ENCODE measurements at places on chromosomes 5 and 9.

DNA sequence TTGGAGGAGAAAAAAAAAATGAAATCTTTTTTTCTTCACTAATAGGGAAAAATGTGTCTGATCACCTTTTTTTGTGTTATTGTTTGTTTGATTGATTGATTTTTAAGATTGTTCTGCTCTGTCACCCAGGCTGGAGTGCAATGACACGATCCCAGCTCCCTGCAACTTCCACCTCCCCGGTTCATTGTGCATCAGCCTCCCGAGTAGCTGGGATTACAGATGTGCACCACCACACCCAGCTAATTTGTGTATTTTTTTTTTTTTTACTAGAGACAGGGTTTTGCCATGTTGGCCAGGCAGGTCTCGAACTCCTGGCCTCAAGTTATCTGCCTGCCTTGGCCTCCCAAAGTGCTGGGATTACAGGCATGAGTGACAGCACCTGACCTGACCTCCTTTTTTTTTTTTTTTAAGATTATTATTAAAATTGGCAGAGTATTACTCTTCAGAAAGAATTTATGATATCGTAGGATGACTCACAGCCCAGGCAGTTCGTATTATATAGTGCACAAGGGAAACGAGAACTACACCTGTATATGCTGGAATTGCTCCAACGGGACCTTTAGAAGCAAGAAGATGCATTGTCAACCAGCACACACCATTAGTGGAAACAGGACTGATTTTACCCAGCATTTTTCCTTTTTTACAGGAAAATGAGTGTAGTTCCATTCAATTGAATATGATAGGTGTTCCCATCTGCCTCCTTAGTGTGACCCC, 27.7 kb downstream of the FUBP3 start:
- DNase-seq, result no peak

DNA sequence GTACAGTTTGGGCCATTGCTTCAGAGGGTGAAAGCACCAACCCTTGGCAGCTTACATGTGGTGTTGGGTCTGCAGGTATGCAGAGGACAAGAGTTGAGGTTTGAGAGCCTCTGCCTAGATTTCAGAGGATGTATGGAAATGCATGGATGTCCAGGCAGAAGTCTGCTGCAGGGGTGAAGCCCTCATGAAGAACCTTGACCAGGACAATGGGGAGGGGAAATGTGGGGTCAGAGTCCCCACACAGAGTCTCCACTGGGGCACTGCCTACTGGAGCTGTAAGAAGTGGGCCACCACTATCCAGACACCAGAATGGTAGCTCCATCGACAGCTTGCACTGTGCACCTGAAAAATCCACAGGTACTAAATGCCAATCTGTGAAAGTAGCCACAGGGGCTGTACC, 113.6 kb upstream of the SPATA31C2 start:
- DNase-seq, result no peak

GRCh38 chr9:34328500-34328986, 525 bp downstream of the KIF24 start:
- no peak for DNase-seq

GRCh38 chr5:98349251-98349989, 424.0 kb upstream of the RGMB start:
- DNase-seq, result no peak

- DNase-seq, result no peak
Measured at GRCh38 chr5:158560170-158560569, 539.5 kb downstream of the EBF1 start.

DNA sequence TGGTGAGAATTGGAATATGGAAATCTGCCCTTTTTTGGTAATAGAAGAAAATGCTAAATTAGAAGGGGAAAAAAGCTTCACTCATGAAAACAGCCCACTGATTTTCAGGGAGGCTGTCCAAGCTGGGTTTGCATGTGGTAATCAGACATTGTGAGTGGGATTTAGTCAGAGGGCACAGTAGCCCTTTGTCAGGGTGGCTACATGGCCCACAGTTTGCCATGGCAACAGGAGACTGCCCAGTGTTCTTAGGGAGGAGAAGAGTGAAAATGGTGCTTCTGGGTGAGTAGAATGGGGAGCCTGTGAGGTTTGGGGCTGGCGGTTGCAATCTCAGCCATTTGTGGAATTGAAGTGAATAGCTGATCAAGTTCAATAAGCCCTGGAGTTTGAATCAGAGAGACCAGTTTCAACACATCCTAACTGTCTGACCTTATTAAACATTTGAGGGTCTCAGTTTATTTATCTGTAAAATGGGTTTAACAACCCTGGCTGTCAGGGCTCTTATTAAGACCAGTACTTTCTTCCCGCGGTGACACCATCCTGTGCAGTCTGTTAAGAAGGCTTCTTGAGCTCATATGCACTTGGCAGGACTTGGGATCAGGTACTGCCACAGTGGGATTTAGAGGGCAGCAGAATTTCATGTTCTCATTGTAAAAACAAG, 107.6 kb upstream of the TNC start:
- DNase-seq, result no peak

GRCh38 chr9:95910023-95910707, 34.7 kb downstream of the ERCC6L2 start:
- no peak for DNase-seq

DNA sequence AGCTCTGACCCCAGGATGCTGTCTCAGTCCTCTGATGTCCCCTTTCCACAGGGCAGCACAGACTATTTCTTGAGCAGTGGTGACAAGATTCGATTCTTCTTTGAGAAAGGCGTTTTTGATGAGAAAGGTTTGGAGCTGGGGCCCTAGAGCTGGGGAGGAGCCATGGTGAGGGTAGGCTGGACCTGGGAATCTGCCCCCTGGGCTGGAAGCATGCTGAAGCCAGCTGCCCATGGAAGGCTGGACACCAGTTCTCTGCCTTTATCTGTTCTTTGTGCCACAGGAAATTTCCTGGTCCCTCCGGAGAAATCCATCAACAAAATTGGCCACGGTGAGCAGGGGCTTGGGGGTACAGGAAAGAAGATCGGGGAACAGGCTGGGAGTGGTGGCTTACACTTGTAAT, 12.9 kb downstream of the PHYHD1 start:
- no peak for DNase-seq

GRCh38 chr9:110777876-110778215, 109.3 kb downstream of the MUSK start:
- DNase-seq, result no peak

DNA sequence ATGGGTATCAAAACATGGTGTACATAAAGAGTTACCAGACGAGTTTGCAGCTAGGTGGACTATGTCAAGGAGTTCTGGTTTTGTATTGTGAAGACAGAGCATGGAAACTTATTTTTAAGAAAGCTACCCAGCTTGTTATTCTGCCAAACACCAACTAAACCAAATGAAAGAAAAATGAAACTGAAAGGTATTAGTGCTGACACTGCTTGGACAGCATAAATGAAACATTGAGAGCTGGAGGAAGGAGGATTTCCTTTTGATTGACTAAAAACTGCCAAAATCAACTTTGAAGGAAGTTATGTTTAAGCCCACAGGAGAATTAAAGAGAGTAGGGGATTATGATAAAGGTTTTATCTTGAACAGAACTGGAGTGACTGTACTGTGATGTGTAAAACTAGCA, 766.2 kb downstream of the PTPRD start:
- no peak for DNase-seq

GRCh38 chr9:137490532-137491186, 31.5 kb upstream of the NSMF start:
- no peak for DNase-seq

DNA sequence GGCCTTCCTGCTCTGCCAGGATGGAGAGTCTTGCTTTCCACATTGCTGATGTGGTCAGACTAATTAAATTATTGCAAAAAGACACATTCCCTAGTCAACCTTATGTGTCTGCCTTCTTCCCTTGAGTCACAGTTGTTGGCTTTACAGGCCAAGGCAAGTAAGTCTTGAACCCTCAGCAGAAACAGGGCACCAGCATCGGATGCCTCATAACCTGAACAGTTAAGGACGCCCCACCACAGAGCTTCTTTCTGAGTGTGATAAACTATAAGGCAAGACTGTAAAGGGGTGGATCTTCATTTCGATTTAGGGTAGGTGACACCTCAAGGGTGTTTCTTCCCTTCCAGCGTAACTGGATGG, 670 bp upstream of the KIF2A start:
- no peak for DNase-seq

- no peak for DNase-seq
Measured at GRCh38 chr5:73983644-73984043, 357.6 kb downstream of the ARHGEF28 start.

GRCh38 chr5:132489051-132489770, 1.4 kb downstream of the IRF1 start:
- DNase-seq, result no peak

DNA sequence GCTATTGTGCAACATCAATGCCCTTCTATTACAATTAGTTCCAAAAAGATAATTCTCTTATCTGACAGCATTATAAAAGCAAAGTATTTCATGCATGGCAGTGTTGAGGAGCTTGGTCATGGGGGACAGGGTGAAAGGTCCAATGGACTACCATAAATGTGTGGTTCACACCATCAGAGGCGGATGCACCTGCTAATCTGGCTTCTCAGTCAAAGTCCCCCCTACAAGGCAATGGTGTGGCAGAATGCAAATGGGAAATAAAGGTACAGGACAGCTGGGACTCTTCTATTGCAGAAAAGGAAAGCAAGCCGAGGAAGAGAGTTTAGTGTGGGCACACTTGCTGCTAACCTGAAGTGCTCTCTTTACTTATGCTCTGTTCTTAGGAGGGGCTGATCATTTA, 369.1 kb downstream of the NDUFS4 start:
- no peak for DNase-seq

DNA sequence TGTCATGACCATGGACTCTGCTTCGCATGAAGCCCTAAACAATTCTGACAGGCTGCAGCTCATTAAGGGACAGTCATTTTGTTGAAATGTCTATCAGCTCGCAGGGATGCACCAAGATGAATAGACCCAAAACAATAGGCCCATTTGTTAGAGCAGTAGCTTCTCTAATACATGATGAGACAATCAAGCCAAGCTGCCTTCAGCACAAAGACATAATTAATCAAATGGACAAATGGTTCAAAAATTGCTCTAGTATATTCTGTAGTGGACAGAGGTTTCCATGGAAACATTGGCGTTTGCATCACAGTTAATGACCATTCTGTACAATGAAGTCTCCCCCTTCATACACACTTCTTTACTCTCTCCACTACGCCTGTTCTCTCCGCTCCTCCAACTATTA, 274.6 kb downstream of the ANXA1 start:
- no peak for DNase-seq

DNA sequence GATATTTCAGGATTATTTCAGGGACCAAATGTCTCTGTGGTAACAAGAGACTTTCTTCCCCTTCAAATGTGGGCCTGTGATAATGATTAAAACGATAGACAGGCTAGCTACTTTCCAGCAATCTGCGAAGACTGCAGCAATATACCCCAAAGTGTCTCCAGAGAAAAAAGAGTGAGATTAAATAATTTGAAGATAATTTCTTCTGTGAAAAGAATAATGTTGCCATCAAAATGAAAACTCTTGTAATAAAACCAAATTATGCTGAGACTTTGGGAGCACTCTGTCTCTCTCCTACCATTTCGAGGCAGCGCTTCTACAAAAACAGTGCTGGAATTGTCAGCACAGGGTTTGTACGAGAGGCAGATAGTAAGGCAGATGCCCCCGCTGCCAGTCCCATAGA, 104.2 kb upstream of the SPOCK1 start:
- no peak for DNase-seq

GRCh38 chr9:8723195-8723594, 923.6 kb upstream of the DMAC1 start:
- DNase-seq, result no peak

- no peak for DNase-seq
Measured at GRCh38 chr9:99031319-99031718, 73.6 kb upstream of the TGFBR1 start.

GRCh38 chr5:77852514-77853352, 76.6 kb upstream of the TBCA start:
- DNase-seq, result peak; percentile 37

DNA sequence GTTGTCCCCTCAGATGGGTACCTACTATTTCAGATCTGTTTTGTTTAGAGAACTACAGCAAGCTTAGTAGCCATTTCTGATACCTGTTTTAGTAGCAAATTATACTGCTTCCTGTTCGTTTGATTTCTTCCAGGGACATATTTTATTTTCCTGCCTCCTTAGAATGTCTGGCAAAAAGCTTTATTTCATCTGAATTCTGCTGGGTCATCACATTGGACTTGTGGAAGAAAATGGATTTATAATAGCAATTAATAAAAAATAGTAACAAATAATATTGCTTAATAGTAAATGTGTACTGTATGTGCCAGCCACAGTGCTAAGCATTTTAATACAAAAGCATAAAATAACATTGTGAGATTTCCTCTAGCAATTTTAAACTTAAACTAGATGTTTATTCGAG, 79.4 kb downstream of the SH3GL2 start:
- no peak for DNase-seq

- DNase-seq, result no peak
Measured at GRCh38 chr9:90188656-90189055, 454.0 kb downstream of the DIRAS2 start.

GRCh38 chr9:2624051-2624682, 2.6 kb downstream of the VLDLR start:
- no peak for DNase-seq

DNA sequence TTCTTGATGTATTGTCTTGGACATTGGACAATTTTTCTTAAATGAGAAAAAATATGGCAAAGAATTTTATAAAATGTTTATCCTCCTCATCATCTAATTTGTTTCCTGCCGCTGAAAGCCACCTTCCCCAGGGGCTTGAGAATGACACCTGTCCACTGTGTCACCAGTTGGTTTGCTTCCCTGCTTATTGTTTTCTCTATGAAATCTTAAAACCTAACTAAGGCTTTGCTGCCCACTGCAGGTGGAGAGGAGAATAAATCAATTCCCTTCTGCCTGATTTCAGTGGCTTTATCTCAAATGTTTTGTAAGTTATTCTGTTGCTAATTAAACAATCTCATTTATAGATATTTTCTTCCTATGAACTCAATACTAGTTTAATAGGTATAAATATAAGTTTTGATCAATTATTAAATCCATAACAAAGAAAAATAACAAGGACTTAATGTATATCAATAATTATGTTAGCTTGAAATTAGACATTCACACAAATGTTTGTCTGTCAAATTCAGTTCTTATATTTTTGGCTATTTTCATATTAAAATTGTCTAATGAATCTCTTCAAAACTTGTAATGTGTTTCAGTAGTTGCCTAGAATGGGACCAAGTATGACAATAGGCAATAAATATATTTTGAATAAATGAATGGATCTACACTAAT, 822.5 kb downstream of the PTPRD start:
- no peak for DNase-seq

GRCh38 chr5:81749561-81750307, 1.2 kb downstream of the SSBP2 start:
- peak; percentile 42 for DNase-seq

GRCh38 chr9:134069480-134070399, 1.9 kb upstream of the BRD3 start:
- DNase-seq, result no peak

GRCh38 chr5:94698197-94698596, 79.7 kb downstream of the SLF1 start:
- DNase-seq, result no peak

GRCh38 chr5:180553530-180553929, 37.8 kb downstream of the SCGB3A1 start:
- no peak for DNase-seq

Measured in progenitor cell of endocrine pancreas (in vitro differentiated cells).